MM.1S (cell line): ENCODE measurements at places on chromosomes 7 and 10.

DNA sequence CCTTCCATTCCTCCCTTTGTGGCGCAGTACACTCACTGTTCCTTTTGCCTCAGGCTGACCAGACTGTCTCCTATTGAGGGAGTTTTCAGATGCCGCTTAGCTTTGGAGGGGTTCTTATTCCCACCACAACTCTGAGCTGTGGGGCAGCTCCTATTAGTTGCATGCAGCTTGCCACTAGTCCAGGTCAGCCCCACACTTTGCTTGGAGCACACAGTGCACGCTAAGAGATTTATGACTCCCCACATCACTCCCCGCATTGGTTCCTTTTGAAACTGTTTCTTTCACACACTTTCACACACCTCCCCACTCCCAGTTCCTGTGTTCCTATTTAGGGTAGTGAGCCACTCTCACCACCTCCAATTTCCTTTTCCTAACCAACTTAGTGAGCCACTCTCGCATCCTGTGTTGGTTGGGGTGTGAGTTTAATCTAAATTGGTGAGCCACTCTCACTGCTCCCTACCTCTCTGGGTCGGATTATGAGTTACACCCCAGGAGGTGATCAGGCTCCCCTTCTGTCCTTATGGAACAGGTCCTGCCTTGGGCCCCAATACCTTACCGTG lies 10.4 kb upstream of the ZNF485 start:
- DNase-seq: no peak

DNA sequence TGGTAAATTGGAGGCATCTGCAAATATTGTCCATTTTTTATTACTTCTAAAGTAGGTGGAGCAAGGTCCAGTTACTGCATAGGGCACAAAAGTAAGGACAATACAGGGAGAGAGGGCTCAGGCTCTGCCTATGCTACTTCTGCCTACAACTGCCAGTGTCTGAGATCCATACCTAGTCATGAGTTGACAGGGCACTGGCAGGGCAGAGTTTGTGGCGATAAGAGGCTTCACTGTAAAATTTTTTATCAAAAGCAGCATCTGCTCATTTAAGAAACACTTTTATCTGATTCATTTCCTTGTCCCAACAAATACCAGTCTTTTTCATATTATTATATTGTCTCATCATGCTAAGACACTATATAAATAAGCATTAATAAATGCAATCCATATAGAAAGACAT lies 178.0 kb downstream of the LRRN3 start:
- DNase-seq: no peak

GRCh38 chr7:17405786-17406185 lies 107.3 kb downstream of the AHR start:
- DNase-seq: no peak

DNA sequence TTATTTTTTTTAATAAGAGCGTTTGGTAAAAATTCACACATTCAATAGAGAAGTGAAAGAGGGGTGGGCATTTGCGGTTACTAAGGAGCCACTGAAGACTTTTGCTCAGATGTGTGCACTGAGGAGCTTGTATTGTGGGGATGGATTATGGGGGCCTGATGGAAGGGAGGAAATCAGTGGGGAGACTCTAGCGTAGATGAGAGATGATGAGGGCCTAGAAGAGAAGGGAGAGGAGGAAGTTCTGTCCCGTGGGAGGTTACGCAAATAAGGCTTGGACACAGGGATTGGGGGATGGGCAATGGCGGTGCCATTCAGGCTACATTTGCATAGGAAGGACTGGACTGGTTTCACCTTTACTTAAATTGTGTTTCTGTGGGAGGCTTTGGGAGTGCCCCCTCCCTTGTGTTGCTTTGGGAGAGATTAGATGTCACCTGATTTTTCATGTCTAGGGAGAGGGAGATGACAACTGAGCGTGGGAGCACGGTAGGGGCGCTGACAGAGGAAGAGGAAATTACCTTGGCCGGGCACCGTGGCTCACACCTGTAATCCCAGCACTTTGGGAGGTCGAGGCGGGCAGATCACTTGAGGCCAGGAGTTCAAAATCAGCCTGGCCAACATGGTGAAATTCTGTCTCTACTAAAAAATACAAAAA lies 2.2 kb upstream of the HIP1 start:
- DNase-seq: no peak

DNA sequence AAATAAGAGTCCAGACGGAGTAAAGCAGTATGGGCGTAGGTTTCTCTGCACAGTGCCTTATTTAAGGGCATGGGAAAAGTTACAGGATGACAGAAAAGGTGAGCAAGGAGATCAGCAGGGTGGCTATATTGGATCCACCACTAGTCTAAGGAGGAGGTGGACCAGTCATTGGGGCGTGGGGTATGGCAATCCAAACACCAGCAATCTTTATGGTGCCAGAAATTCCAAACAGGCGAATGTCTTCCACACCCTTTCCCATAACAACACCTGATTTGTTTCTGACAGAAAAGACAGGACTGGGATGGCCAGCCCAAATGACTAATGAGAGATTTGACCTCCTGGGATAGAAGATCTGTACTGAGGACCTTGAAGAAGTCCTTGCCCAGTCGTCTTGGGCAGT lies 181.8 kb upstream of the MBL2 start:
- DNase-seq: no peak

GRCh38 chr7:13290975-13291374 lies 603.5 kb downstream of the ARL4A start:
- DNase-seq: no peak

GRCh38 chr10:6202684-6203330 lies at the start of gene PFKFB3:
Gene PFKFB3, plus strand, starts transcription at chr10:6202932. Its CDS starts 329 bp downstream, at chr10:6203261.
- DNase-seq: peak; percentile 94
